ENCODE measurements at places on chromosomes 13 and 19.

GRCh38 chr19:4278419-4279266, at the start of gene SHD:
TSS of gene SHD (plus strand) at chr19:4279266. CDS start at chr19:4280064, 798 bp downstream.
- no peak for DNase-seq

DNA sequence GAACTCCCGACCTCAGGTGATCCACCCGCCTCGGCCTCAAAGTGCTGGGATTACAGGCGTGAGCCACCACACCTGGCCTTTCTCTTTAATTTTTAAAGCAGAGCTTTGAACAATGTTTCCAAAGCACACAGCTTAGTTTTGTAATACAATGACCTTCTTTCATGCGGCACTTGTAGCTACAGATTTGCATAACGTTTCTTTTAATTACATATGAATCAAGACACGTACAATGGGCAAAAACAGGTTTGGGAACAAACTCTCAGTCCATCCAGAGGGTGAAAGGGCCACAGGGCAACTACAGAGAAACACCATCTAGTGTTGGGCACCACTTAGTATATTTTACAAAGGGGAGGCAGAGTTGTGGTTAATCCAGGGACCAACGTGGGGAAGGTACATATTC, 19.0 kb upstream of the S1PR4 start:
- DNase-seq = no peak

- DNase-seq = no peak
Measured at GRCh38 chr13:59358014-59358413, 805.7 kb downstream of the DIAPH3 start.

- DNase-seq = no peak
Measured at GRCh38 chr13:37598597-37598996, at the start of gene POSTN. TSS of gene POSTN (minus strand) at chr13:37598768. CDS start at chr13:37598726, 42 bp downstream.

- no peak for DNase-seq
Measured at GRCh38 chr19:2922987-2923386, 21.8 kb downstream of the ZNF77 start.

DNA sequence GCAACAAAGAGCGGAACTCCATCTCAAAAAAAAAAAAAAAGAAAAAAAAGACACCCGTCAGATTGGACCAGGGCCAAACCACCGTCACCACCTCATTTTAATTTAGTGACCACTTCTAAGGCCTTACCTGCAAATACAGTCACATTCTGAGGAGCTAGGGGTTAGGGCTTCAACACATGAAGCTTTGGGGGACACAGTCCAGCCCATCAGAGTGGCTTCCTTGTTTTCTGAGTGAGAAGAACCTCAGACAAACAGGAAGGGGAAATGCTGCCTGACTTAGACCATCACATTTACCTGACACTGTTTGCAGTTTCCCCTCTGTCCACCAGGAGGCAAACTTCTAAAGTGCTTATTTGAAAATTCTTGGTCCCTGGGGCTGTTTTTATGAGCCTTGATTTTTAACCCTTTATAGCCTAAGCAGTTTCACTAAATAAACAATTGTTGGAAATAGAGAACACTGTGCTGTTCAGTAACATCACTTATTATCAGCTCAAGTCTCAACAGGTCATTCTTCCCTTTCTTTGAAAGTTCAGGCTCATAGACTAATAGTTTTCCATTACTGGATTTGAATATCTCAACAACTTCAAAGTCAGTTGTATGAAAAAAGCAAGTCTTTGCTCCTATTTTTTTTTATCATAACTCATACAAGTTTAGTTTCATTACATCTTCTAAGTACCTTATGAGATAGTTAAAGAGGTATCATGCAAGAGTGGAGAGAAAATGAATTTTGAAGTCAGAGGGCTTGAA, 74.9 kb upstream of the WASF3 start:
- DNase-seq = peak; percentile 6

DNA sequence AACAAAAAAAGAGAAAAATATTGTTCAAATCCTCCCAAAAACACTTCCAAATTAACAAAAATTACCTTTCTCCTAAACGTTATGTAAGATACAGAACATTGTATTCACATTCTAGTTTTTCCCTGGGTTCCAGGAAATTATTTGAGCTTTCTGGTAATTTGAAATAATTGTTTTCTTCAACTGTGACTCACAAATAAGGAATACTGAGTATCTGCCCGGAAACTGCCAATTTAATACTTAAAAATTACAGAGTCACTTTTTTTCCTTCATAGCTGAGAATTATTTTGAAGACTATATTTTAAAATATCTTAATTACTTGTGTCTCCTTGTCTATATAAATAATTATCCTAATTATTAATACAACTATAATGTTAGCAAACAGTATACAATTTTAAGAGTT, 709.0 kb upstream of the ARGLU1 start:
- no peak for DNase-seq

DNA sequence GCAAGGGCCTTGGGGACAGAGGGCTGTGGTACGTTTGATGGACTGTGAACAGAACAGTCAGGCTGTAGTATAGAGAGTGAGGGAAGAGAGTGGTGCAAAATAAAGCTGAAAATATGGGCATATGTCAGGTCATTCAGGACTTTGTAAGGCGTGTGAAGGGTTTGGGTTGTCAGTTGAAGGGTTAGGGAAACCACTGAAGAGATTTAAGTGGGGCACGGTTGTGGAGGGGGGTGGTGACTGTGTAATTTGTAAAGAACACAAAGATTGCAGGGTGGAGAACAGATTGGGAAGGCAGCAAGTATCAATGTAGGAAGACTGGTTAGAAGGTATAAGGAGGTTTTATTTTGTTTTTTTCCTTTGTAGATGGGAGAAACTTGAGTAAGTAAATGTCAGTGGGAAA, 349.8 kb downstream of the DLEU7 start:
- no peak for DNase-seq

DNA sequence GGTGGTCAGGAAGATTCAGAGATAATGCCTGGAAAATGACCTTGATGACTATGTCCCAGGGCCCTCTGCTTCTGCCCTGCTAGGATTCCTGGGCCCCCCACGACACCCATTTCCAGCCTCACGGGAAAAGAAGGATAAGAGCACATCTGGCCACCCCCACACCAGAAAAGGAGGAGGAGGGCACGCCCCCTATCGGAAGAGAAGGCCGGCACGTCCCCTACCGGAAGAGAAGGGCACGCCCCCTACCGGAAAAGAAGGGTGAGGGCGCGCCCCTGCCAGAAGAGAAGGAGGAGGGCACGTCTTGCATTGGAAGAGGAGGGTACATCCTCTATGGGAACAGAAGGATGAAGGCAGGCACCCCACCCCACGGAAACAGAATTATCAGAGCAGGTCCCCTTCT, 84.3 kb downstream of the IER2 start:
- DNase-seq = peak; percentile 30

DNA sequence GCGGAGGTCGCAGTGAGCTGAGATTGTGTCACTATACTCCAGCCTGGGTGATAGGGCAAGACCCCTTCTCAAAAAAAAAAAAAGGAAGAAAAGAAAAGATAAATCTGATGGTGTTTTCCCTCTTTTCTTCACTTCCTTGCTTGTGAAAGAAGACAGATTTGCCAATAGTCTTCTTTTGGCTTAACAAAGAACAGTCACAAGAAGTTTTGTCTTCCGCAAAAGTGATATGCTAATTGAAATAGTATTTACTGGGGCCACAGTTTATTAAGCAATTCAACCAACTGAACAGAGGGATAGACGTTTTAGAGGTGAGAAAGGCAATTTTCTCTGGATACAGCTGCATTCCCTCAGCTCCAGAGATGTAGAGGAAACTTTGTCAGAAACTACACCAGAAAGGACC, 22.9 kb upstream of the PLAUR start:
- DNase-seq = no peak

DNA sequence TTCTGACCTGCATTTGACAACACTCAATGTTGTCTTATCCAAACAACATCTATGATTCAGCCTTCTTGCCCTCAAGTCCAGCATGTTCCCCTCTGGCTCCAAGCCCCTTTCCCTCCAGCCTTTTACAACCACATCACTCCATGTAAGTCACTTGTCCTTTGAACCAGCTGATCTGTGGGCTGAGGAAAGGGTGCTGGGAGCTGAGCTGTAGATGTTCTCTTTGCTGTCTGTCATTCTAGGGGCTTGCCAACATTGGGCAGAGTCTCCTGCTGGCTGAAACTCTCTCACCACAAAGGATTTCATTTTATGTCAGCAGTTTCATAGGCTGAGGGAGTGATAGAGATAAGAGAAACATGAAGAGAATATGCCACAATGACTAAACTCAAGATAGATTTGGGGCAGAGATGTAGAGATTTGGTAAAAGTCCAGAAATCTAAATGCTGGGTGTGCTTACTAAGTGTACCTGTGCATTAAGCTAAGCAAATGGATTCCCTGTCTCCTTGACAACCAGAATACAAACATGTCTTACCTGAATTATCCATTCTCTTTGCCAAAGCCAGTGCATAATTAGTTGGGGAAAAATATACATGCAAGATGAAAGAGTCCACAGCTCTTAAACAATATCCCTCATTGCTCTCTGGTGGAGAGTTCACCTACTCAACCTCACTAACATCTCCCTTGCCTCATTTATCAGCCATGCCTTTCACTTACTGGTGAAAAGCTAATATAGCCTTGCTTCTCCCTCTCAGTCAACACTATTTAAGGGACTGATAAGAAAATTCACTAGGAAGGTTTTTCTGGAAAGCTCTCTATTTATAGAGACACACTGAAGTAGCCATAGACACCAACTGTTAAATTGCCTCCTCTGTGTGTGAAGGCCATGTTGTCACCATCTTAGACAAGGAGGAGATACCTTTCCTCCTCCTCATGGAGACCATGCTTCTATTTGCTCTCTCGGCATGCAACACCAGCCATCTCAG, 175.5 kb upstream of the SERP2 start:
- DNase-seq = no peak

DNA sequence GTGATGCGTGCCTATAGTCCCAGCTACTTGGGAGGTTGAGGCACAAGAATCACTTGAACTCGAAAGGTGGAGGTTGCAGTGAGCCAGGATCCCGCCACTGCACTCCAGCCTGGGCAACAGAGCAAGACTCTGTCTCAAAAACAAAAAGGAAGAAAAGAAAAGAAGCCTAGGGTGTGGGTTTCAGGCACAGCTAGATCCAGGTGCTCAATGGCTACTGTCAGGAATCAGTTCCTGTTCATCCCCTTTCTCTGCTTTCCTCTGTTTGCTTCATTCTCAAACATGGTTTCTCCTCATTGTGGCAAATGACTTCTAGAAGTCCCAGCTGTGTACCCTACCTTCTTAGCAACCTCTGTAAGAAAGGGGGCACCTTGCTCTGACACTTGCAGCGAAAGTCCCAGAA, 5.9 kb downstream of the CBLC start:
- DNase-seq = no peak

DNA sequence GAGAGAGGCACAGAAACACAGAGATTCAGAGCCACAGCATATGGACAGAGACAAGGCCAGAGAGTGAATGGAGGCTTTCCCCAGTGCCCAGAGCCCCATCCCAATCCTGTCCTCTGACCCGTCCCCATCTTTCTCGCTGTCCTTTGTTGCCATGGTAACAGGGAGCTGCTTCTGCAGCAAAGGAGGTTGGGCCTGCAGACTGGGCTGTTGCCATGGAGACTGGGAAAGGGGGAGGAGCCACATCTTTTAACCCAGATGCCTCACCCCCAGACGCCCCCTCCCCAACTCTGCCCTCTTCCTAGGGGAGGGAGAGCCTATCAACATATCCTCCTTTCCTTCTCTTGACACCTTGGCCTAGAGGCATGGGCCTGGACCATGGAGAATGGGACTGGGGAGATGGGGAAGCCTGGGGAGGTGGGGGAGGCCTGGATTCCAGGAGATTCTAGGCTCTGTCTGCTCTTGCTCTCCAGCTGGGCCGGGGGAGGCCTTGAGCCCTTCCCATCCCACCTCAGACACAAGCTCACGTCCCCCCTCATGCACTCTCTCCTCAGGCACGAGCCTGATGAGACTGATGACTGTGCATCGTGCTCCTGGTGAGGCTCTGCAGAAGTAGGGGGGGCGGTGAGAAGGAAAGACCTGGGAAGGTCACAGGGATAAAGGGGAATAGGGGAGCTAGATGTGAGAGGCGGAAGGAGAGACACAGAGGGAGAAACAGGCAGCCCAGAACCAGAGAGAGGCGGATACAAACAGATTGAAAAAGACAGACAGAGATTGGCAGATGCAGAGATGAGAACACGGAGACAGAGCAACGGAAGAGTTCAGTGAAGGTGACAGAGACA, 2.1 kb upstream of the ATP1A3 start:
- DNase-seq = no peak

DNA sequence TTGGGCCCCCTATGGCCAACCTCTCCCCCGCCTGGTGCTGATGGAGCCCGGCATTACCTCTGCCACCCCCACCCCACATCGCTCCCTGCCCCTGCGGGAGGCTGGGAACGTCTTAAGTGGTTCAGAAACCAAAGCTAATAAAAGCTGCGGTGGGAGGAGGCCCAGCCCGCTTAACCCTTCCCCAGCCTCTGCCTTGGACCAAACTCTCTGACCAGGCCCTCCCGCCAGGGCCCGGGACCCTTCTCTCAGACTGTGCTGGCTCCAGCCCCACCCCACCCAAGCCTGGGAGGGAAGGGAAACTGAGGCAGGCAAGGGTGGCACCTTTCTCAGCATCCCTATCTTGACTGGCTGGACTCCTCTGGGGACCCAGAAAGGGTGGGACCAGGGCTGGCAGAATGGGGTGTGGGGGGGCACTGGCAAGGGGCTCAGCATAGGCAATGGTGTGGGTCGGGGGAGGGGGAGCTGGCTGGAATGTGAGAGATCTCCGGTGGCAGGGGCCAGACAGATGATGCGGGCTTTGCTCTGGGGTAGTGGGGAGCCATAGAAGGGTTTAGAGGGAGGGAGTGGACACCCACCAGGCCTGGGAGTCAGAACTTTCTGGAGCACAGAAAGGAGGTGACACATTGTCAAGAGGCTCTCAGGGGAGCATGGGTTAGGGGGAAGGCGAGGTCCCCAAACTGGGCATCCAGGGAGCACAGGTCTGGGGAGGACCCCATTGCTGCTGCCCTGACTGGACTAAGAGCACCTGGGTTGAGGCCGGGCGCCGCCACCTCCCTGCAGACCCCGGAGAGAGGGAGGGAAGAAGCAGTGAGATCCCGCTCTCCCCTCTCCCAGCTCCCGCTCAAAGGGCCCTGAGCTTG, 21.9 kb downstream of the SMIM24 start:
- DNase-seq = no peak

DNA sequence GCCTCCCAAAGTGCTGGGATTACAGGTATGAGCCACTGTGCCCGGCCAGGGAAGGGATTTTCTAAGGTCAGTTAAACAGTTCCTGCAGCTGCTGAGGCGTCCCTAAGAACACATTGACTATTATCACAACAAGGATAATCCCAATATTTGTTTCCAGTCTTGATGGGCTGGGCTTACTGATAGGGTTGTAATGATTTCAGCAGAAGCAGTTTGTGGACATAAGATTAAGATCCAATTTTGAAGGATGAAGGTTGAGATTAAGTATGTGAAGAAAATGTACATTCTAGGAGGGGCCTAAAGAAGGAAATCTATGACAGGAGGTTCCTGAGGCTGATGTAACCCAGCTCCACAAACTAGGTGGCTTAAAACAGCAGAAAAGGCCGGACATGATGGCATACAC, 10.7 kb upstream of the CCDC124 start:
- no peak for DNase-seq

DNA sequence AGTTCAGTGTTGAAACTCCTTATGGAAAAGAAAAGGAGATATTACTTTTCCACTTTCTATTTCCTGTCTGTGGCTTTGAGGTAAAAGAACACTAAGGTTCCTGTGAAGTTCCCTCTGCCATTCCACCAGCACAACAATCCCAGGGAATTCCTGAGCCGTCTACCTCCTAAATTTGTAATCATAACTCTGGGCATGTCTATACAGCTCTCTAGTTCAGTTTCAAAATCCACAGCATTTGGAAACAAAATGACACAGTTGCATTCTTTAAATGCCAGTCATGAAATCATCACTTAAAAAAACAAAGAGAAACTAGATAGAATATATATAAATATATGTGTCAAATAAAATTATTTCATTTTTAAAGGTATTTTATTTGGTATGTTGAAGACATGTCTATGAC, 9.0 kb upstream of the THSD1 start:
- no peak for DNase-seq
